NCI-H1105 (cell line): ENCODE measurements at places on chromosomes 2 and 18.

GRCh38 chr2:204507636-204508035 lies 37.6 kb upstream of the PARD3B start:
- no peak for DNase-seq

GRCh38 chr2:145341536-145341935 lies 821.6 kb upstream of the ZEB2 start:
- no peak for DNase-seq

GRCh38 chr2:179437430-179437829 lies 172.8 kb upstream of the SESTD1 start:
- DNase-seq, result no peak

- DNase-seq, result peak; percentile 81
Observed at GRCh38 chr18:44715842-44716241, 35.2 kb downstream of the SETBP1 start.

GRCh38 chr18:74264303-74265020 lies 27.3 kb downstream of the CYB5A start:
- DNase-seq, result no peak

GRCh38 chr2:215737477-215737876 lies 275.9 kb downstream of the MREG start:
- DNase-seq, result no peak

- no peak for DNase-seq
Observed at GRCh38 chr2:216012133-216012829, 1.1 kb downstream of the MREG start.

- DNase-seq, result no peak
Observed at GRCh38 chr2:101521487-101521886, 46.6 kb upstream of the RFX8 start.

DNA sequence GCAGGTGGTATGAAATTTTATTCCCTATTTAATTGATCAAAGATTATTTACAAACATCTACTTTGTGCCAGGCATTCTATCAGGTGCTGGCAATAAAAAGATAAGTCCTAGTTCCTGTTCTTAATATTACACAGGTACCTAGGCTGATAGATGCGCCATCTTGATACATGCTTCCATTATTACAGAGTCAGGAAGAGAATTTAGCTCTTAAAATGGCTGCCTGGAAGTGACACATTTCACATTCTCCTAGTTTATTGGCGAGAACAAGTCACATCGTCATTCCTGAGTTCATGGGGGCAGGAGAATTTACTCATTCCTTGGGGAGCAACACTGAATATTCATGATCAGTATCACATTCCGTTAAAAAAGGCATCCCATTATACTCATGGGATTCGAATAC lies 1.1 kb upstream of the DARS1 start:
- no peak for DNase-seq

DNA sequence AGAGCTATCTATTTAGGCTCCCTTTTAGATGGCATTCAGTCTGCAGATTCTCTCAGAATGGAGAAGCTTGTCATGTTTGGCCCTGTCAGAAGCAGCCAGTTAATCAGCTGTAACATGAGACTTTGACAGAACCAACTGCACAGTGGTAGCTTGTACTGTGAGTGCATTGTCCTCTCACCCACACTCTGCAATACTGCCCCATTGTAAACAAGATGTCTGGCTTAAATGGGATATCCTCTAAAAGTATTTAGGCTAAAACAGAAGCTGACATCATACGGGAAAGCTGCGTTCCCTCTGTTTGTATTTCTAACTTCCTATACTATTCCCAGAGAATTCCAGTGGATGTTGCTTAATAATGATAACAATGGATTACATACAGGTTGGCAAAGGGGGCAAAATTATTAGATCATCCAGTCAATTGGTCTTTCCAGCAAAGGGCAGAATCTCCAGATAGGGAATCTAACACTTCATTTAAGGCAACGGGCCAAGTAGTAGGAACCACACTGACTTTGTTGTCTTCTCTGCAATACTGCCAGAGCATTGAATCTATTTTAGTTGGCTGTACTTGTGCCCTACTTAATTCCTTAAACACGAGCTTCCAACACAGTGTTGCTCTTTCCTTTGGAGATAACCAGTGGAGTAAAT lies 15.4 kb upstream of the STAT4 start:
- DNase-seq, result peak; percentile 42

- DNase-seq, result no peak
Observed at GRCh38 chr2:232420073-232420454, 13.4 kb downstream of the ALPG start.

DNA sequence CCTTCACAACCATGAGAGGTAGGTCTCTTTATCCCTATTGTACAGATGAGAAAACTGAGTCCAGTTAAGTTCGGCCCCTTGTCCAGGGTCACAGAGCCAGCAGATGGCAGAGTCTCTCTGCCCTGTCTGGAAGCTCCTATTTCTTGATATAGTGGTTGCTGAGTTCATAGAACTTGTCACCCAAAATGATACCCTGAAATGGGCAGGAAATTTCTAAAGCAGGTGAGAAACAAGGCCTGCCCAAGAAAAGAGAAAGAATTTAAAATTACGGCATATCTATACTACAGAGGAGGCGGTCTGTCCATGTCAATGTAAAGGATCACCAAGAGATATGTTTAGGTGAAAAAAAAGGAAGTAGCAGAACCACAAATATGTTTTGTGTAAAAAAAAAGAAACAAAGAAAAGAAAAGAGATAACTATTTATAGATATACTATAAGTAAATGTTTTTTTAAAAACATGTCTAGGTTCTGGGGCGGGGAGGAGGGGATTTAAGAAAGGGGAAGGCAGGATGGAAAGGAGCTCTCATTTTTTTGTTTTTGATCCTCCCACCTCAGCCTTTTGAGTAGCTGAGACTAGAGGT lies 39.8 kb downstream of the MYO7B start:
- no peak for DNase-seq

- no peak for DNase-seq
Observed at GRCh38 chr2:85851253-85852151, 37.3 kb downstream of the ST3GAL5 start.

GRCh38 chr2:147689220-147689909 lies 155.5 kb upstream of the ACVR2A start:
- DNase-seq, result no peak

- no peak for DNase-seq
Observed at GRCh38 chr2:166167449-166167848, 39.6 kb upstream of the SCN1A start.

GRCh38 chr2:69208023-69208595 lies 178.9 kb downstream of the GFPT1 start:
- DNase-seq, result no peak

DNA sequence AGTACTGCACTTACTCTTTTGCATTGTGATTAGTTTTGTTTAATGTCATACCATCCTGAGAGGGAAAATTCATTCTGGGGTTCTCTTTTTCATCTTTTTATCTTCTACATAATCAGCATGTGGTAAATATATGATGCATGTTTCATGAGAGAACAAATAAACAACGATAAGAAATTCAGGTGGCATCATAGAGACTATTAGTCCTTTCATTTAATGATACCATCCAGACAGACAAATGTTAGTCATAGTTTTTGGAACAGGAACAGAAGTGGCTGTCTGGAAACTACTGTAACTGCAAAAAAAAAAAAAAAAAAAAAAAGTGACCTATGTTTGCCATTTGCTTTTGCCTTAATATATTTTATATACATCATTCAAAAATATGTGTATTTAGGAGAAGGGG lies 761.0 kb downstream of the EPHA4 start:
- no peak for DNase-seq

DNA sequence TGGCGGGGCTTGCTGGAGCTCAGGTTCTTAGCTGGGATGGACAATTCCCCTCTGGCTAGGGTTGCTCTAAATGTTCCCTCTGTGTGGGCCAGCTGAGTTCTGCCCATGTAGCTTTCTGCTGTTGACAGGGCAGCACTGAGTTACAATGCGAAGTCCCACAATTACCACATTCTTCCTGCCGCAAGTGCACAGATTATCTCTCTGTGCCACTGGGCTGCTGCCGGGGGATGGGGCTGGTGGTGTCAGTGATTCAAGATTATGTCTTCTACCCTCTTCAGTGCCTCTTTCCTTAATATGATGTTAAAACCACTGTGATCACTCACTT lies 708.1 kb downstream of the SLC4A3 start:
- no peak for DNase-seq

DNA sequence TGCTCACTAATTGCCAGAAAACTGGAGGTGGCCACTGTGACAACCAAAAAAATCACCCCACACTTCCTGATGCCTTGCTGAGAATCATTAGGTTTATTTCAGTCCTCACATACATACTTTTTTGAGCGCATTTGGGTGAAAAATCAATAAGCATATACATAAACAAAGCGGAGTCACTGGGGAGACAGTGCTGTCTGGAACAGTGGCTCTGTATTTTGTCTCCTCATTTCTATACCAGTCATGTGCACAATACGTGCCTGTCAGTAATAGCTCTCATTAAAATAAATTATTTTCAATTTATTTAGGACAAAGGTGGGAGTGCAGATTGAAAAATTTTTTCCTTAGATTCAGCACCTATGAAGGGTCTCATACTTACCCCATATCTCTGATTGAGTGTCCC lies 48.2 kb downstream of the CXCR4 start:
- DNase-seq, result no peak

DNA sequence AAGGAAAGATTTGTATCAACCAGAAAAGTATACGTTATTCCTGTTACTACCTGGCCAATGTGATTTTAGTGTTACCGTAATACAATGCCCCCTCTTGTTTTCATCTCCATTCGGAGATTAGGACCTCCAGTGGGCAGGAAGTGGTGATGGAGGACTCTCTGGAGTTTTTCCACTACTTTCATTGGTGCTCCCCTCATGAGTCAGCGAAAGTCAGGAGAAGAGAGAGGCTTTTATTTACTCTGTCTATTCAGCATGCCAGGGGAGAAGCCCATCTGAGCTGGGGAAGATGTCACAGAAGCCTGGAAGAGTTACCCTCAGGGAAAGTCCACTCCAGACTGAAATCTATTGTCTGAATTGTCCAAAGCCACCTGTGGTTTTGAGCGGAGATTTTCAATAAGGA lies 88.2 kb upstream of the THUMPD2 start:
- DNase-seq, result no peak

DNA sequence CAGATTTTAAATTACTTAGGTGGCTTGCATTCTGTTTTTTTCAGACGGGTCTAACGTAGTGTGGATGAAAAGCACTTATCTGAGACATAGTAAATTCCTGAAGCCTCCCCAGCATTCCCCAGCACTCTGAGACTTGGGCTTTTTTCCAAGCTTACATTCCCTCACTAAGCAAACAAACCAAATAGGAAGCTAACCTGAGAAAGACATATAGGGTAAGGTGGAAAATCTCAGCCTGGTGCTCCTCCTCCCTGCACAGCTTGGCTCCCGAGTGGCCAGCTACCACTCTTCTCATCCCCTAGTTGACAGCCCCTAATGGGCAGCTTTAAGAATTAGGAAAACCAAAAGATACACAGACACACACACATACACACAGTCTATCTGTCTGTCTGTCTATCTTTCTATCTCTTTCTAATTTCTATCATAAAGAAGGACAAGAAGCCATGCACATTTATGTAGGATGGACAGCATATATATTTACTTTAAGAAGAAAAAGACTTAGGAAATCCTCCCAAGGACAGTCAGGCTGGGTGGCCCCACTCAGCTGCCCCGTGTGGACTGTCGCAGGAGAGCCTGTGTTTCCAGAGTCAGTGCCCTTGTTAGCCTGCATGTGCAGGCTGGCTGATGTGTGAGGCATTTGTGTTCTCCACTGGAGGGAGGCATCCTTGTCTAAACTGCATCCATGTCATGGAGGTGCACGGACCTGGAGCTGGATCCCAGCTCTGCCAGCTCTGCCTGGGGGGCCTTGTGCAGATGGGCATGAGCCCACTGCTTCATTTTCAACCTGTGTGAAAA lies 8.2 kb downstream of the CNNM3 start:
- DNase-seq, result no peak

DNA sequence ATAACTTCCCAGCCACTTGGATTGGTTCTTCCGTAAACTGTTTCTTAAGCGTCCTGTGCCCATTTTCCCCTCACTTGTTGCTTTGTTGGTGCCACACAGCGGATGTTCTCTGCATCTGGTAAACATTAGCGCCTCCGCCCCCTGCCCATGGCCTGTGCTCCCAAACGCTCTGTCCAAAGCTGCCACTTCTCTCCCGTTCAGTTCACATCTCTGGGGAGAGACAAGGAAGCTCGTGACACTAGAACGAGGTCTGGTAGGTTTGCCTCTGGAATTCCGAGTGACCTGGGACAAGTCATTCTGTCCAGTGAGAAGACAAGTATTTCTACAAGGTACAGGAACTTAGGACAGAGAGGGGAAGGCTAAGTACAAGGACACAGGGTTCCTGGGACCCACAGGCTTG lies 9.4 kb downstream of the COPS9 start:
- DNase-seq, result no peak

DNA sequence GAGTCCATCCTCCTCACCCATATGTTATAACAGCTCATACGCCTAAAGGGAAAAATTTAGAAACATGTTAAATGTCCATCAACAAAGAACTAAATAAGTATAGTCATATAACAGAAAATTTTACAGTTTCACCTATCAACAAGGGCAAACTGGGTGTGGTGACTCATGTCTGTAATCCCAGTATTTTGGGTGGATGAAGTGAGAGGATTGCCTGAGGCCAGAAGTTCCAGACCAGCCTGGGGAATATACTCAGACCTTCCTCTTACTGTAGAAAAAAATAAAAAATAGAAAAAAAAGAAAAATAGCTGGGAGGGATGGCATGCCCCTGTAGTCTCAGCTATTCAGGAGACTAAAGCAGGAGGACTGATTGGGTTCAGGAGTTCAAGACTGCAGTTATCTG lies 48.3 kb upstream of the GULP1 start:
- no peak for DNase-seq

DNA sequence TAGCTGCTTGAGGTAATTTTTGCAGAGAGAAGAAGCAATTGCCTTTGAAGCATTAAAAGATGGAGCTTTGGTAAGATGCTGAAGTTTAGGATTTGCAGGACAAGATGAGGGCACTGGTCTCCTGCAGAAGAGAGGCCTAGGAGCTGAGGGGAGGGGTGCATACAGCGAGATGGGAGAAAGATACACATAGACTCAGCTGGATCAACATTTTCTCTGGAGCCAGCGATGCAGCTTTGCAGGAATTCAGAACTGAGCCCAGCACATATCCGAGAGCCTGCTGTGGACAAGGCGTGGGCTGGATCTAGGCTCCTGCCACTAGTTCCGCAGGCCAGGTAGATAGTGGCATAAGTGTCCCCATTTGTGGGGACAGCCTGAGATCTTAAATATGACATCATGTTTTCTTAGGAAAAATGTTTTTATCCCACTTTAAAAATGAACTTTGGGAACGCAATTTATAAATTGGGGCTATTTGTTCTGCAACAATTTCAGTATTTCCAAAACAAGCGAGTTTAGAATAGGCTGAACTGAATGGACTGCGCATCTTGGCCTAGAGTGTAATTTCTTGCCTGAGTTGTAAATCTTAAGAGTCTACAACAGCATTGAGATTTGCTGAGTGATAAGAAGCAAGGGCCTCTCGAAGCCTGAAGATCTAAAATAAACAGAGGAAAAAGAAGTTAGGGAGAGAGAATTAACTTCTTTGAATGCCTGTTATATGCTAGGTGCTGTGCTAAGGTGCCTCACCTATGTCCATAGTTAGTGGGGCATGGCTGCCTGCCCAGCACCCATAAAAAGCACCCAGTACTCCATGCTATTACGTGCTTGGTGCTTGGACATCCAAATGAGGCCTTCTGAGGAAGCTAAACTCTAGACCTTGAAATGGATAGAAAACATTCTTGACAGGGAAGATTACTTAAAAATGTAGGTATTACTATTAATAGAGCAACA lies 17.3 kb downstream of the GRHL1 start:
- DNase-seq, result no peak
